ENCODE measurements at places on chromosomes 16 and 17.

- no peak for DNase-seq
Observed at GRCh38 chr17:81564778-81565177, 12.6 kb upstream of the FAAP100 start.

- DNase-seq, result no peak
Observed at GRCh38 chr16:1991588-1991947, 1.8 kb downstream of the SYNGR3 start.

DNA sequence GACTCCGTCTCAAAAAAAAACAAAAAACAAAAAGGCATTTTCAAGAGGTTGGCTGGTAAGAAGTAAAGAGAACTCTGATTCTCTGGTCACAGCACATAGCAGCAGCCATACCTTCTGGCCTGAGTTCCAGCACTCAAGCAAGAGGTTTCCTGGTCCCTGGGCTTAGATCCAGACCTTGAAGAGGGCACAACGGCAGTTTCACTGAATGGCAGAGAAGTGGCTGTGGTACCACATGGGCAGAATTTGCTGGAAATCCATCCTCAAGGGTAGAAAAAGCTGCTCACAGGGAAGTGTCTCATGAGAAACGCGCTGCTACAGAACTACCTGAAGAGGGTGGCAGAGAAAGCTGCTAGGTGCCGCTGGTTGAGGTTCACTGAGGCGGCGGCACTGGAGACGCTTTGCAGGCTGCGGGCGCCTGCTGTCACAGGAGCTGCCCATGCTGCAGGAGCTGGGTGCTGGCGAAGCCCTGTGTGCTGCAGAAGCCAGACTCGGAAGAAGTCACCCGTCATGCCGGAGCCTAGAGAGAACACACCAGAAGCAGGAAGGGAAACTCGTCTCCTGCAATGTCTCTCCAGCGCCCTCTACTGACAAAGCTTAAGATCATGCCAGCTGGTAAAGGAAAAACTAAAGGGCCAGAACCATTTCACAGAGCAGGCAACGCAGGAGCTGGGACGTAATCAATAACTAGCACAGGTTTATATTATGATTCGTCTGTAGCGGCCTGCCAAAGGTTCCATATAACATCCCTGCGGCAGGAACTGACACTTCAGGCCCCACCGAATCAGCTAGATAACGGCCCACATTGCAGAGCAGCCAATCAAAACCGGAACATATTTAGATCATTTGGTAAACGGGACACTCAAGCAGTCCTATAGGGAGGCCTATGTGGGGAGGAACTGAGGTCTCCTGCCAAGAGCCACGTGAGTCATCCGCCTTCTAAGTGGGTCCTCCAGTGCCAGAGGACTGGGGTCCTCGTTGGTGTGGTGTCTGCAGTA is 5.4 kb upstream of the ZNF213 start:
- peak; percentile 57 for DNase-seq

DNA sequence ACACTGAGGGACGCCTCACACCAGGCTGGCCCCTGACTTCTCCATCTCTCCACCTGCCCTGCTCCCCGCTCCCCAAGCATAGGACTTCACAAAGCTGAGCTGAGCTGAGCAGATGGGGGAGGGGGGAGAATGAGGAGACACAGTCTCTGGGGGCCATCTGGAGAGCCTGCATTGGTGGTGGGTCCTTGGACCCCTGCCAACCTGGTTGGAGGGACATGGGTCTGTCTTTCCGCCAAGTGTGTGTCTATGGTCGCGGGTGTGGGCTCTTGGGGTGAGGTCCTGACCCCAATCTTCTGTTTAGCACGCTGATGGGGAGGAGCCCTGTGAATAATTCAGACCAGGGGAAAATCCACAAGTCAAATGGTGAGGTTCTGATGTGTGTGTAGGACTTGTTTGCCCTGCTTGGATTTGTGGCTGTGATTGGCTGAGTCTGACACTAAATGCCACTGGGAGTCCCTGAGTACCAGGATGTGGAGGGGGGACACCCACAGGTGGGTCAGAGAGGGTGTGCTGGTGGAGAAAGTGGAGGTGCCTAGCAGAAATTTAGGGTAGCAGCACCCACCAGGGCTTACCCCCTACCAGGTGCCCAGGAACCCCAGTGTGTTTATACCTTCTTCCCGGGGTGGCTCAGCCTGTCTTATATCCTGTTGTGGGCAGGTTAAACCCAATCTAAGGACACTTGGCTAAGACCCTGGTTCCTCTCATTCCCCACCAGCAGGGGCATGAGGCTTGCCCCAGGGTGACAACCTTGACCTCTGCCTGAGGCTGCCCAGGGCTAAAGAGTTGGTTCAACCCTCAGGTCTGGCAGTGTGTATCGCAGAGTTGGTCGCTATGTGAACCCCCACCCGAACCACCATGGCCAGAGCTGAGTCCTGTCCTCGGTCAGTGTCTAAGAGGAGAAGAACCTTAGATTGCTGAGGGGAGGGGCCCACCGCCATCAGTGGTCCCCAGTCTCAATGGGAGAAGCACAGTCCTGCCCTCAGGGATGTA is 2.1 kb downstream of the FMNL1 start:
- peak; percentile 60 for DNase-seq

- DNase-seq, result no peak
Observed at GRCh38 chr17:41686281-41686680, 2.4 kb upstream of the EIF1 start.

DNA sequence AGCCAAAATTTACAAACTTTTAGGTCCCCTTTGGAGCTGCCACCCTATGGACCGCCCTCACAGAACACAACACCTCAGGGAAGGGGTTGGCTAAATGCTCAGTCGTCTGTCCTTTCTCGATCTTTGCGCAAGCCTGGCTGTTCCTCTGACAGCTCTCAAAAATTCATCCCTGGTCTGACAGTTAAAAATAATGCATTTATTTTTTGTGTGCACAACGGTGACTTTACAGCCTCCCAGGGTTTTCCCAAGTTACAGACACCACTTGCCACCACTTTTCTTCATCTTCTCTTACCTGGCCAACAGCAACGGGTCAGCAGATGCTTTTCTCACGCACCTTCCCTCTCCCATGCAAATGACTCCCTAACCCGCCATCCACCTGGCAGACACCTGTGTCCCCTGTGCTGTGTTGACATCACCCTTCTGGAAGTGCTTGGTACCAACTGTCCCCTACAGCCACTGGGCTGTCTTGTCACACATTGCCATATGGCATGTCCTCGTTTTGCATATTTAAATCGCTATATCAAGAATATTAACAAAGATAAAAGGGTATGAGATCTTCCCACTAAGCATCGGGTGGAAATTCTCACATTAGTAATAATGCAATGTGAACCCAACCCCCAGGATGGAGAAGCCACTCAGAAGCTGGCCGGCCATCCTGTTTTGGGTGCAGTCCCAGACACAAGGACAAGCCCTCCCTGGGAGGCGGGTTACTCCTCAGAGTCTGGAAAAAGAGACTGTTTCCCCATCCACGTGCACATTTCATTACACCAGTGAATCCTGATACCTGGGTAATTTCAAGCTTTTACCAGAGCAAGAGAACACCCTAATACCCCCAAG is 187.0 kb downstream of the ZFHX3 start:
- no peak for DNase-seq

- DNase-seq, result peak; percentile 60
Observed at GRCh38 chr17:75270218-75270965, 639 bp downstream of the MIF4GD start.

- no peak for DNase-seq
Observed at GRCh38 chr16:12703935-12704334, 99.8 kb downstream of the CPPED1 start.

GRCh38 chr16:1054660-1055556 is 17.6 kb upstream of the SSTR5 start:
- DNase-seq, result no peak

GRCh38 chr17:76075364-76076145 is 974 bp downstream of the GALR2 start:
- no peak for DNase-seq

GRCh38 chr16:19148189-19148588 is 19.9 kb upstream of the SYT17 start:
- DNase-seq, result no peak

- no peak for DNase-seq
Observed at GRCh38 chr17:17253406-17253805, 16.4 kb upstream of the FLCN start.

DNA sequence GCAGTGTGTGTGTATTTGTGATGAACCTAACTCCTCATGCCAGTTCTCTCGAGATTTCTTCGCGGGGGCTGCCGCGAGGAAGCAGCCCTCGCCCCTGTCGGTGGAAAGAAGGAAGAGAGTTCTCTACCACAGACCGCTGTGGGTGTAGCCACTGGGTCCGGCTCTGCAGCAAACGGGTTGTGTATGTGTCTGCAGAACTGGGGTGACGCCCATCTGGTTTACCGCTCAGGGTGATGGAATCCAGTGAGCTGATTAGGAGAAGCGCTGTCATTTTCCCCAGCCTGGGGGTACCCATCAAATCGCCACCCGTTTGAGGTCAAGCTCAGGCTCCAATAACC is 7.7 kb downstream of the CORO6 start:
- DNase-seq, result no peak

DNA sequence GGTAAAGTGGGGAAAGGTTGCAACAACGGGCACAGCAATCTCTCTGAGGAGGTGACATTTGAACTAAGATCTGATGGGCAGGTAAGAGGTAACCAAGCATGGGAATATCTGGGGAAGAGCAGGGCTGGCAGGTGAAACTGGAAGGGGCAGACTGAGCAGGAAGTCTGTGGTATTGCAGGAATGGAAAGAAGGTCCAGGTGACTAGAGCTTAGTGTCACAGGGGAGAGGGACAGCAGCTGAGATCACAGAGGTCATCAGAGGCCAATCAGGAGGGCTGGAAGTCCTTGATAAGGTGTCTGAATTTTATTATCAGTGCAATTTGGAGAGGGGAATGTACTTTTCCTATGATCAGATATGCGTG is 73.3 kb upstream of the DHX40 start:
- DNase-seq, result no peak

DNA sequence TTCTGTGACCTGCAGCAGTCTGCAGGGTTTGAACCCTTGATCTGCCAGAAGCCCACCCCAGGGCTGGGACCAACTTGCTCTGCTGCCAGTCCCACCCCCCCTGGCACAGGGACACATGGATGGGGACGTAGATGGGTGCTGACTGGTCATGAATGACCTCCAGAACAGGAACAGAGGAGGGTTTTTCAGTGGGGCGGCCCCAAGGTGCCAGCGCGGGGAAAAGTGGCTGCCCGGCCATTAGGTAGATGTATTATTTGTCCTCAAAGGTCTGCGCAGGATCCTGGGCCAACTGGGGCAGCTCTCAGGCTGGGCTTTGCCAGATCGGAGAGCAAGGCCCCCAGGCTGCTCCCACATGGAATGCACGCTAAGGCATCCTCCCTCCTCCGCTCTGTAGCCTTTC is 265.2 kb upstream of the TNRC6C start:
- DNase-seq, result no peak

GRCh38 chr16:22073350-22073749 is 19.0 kb upstream of the VWA3A start:
- no peak for DNase-seq

- no peak for DNase-seq
Observed at GRCh38 chr17:42893359-42893758, 7.2 kb upstream of the G6PC1 start.

GRCh38 chr17:61968757-61969156 is 41.0 kb upstream of the INTS2 start:
- no peak for DNase-seq

GRCh38 chr17:58005728-58006559 is 1.1 kb downstream of the SRSF1 start:
- no peak for DNase-seq

GRCh38 chr17:15194859-15195277 is 70.3 kb downstream of the PMP22 start:
- no peak for DNase-seq

DNA sequence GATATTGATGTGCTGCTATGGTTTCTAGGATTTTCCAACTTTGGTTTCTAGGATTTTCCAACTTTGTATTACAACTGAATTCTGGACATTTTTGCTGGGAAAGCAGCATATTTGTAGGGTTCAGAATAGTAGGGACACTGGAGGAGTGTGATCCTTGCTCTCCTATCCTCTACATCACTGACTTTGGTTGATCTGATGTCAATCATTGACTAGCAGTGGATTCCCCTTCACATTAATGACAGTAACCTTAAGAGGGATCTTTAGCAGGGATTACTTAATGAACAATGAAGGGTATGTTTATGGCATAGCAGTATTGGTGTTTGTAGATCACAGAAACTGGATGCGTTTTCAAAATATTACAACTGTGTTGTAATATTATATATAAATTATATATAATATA is 67.4 kb downstream of the MAP2K4 start:
- no peak for DNase-seq

DNA sequence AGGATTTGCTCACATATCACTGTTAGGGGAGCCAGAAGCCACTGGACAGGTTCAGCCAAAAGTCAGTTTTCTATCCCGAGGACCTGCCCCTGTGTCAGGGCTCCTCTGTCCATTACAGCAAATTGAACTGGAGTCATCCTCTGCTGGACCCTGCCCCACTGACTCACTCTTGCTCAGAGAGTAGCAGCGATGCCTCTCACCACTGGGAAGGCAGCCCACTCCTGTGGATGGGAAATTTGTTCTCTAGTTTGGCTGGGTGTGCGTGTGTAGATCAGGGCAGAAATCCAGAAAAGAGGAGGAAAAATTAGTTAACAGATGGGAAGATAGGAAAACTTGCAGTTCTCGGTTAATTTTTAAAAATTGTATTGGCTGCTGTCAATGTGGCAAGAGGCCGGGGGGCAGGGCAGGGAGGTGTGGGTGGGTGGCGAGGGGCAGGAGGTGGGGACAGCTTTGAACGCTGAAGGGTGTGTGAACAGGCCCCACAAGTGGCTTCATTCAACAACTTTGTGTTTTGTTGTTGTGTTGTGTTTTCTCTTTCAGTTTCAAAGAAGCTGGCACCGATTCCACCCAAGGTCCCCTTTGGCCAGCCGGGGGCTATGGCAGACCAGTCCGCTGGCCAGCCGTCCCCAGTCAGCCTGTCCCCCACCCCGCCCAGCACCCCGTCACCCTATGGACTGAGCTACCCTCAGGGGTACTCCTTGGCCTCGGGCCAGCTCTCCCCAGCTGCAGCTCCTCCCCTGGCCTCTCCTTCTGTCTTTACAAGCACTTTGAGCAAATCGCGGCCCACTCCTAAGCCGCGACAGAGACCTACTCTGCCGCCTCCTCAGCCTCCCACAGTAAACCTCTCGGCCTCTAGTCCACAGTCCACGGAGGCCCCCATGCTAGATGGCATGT is 33.6 kb downstream of the ELAC2 start:
- DNase-seq, result no peak

- peak; percentile 14 for DNase-seq
Observed at GRCh38 chr16:48687421-48688038, 77.5 kb upstream of the N4BP1 start.
